ENCODE measurements at places on chromosomes 7 and 10.

DNA sequence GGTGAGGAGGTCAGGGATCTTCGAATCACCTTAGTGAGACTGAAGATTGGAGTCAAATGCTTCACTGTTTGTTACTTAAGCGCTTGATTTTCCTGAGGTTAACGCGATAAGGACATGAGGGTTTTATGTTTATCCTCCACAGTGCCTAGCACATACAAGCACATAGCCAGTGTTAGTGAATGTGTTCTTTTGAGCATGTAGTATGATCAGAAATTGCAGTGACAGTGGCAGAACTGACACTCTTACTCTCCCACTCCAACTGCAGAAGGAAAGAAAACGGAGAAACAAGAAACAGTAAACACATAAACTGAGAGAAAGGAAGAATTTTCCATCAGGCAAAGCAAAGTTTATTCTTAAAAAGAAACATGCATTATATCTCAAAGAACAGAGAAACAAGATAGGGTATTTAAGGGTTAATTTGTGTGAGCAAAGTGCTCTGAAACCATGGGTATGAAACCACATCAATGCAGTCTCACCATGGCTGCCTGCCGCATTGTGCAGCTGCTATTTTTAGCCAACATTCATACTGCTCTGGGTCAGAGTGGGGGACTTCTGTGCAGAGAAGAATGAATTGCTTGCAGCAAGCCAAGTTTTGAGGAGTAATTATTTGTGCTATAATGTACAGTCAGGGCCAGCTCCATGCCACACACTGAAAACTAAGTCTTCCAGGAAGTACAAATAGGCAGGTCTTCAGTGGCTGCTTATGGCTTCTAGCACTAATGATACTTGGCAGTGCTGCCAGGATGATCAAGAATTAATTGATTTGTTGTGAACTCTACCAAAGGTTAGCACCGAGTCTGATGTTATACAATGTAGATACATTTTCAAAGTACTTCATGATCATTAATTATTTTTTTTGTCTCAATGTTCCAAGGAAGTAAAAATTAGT is 152.0 kb downstream of the MACC1 start:
- peak; percentile 8 for DNase-seq

DNA sequence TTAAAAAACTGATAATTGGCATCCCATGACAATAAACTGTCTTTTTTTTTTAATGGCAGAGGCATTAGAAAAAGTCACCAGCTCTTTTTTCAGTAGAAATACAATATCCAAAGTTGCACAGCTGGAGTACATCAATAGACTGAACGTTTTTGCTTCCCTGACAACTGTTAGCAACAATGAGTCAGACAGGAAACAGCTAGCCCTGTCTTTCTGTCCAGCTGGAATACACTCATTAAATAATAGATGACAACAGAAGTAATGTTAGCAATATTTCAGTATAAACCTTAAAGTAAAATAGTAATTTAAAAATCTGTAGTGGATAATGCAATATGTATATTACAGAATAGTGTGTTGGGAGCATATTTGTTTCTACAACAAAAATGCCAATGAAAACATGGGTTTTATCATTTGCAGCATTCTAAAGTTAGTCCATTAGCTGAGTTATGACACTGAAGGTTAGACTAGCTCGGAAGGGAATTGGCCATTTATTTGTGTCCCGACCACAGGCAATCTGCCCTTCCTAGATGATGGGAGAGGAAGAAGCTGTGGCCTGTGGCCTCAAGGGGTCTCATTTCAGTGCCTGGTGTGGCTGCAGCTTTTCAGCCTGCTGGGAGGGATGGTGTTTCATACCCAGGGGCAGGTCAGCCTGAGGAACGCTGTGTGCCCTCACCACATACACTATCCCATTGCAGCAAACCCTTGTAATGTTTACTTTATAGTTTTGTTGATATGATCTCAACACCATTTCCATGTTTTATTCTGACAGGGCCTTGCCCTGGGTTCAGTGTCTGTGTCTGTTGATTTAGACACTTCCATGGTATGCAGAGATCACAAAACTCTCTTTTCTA is 173.3 kb downstream of the SLC16A9 start:
- no peak for DNase-seq

GRCh38 chr7:10780400-10780747 is 193.3 kb upstream of the PHF14 start:
- DNase-seq = no peak

GRCh38 chr10:93352638-93353383 is 129.3 kb downstream of the MYOF start:
- DNase-seq = no peak

GRCh38 chr10:70523057-70523456 is 44.5 kb downstream of the PALD1 start:
- DNase-seq = no peak

DNA sequence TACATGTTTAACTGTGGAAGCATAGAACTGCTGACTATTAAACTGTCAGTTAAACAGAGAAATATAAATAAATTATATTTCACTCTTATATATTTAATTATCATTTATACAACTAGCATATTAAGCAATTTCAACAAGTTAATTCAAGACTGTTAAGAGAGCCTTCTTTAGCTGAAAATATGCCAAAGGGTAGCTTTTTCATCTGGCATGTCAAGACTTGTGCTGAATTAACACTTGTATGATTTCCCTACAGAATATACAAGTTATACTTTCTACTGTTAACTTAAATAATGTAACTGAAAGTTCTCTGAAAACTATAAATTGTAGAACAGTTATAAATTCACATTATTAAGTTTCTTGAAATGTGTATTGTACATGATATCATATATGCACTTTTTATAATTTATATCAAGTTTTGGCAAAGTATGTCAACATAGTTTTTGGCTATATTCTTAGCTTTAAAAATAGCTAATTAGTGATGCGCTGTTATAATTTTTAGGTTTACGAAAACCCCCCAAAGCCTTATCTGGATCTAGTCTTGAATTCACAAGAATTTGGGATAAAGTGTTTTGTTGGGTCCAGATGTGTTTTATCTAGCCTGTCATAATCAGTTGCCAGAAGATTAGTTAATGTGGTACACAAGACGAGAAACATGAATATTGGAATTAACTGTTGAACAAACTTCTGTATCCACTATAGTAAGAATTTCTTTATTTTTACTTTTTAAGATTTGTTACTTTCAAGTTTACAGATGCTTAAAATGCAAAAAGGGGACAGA is 231.1 kb upstream of the FOXP2 start:
- no peak for DNase-seq

Measured in GM12892 (cell line).